AG04449 (cell line): ENCODE measurements at places on chromosomes 1 and 21.

DNA sequence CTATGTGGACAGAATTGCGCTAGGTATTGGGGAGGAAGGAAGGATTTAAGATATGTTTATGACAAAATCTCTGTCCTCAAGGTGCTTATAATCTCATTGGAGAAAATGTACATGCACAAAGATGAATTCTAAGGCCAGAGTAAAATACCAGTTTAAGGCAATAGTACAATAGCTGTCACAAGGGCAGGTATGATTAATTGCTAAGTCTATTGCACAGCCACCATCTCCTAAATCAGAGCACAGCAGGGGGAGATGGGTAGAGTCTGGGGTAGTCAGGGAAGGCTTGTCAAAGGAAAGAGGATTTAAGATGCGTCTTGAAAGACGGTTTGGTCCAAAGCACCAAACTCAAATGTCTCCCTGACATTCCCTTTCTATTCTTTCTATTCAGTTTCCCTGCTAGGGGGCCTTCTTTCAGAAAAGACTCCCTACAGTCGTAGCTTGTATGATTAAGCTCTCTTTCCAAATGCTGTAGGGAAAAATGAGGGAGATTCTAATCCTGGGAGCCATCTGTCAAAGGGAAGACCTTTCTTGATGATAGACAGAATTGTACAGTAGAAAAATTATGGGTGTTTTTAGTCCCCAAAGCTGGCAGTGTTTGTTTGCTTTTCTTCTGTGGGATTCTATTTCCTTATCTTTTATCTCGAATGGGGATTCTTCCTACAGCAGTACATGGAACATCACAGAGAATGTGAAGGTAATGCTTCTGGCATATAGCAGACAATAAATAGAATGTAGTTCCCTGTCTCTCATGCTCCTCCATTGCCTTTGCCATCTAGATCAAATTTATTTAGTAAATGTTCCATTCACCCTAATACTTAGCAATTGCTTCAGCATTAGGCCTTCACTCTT, 107.6 kb upstream of the NFIA start:
- DNase-seq, result no peak

GRCh38 chr21:32386195-32386870, 6.5 kb downstream of the URB1 start:
- DNase-seq, result no peak

DNA sequence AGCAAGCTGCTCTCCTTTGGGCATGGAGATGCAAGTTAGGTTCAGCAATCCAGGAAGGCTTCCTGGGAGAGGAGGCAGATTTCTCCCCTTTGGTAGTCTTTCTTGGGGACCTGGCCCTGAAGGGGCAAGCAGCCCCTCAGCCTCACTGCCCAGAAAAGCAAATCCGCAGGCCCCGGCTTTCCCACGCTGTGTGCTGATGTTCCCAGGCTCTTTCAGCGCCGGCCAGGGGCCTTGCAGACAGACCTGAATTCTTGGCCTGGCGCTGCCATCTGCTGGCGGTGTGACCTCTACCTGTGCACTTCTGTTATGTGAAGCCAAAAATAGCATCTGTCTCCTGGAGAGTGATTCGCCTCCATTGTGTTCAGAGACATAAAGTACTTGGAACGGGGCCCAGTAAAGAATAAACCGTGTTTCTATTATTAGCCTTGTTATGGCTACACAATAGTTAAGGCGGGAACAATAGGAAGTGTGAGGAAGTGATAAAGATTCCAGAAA, 64.8 kb downstream of the ALPL start:
- no peak for DNase-seq

GRCh38 chr1:33599516-33600115, 127.2 kb downstream of the ZSCAN20 start:
- DNase-seq, result no peak

DNA sequence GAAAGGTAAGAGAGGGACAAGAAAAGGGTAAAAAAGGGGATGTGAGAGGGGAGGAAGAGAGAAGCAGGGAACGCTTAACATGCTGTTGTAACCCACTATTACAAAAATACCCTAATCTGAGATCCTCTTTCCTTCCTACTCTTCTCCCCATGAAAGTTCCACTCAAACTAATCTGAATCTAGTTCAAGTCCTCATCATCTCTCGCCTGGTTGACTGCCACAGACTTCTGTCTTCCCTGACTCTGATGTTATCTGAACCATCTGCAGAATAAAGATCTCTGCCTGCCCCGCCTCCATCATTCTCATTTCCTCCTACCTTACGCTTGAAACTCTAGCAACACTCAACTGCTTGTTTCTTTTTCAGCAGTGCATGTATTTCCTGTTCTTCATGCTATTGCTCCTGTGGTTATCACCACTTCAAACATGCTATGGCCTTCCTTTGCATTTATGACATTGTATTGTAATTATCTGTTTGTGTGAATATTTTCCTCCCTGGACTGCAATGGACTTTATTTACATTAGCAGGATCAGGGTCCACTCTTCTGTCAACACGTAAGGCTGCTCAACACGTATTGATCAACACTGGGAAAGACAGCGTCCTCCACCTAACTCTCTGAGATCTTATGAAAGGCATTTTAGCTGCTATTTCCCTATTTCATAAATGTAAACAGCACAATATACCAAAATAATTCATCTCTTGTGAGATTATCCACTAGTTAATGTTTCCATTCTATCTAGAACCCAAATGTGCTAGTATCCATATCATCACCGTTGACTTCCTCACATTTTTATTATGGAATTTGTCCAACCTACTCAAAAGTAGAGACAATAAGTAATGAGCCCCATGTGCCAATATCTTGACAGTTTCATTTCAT, 215.5 kb upstream of the USP25 start:
- no peak for DNase-seq

DNA sequence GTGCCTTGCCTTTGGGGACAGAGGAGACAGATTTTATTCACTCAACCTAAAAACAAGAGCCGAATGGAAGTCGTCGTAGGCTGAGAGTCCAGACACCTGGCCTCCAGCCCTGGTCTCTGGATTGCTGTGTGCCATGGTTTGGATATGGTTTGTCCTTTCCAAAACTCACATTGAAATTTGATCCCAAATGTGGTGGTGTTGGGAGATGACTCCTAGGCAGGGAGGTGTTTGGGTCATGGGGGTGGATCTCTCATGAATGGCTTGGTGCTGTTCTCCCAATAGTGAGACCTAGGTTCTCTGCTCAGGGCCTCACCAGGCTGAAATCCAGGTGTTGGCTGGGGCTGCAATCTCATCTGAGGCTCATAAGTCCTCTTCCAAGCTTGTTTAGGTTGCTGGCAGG, 75.5 kb downstream of the FOXD2 start:
- DNase-seq, result no peak

DNA sequence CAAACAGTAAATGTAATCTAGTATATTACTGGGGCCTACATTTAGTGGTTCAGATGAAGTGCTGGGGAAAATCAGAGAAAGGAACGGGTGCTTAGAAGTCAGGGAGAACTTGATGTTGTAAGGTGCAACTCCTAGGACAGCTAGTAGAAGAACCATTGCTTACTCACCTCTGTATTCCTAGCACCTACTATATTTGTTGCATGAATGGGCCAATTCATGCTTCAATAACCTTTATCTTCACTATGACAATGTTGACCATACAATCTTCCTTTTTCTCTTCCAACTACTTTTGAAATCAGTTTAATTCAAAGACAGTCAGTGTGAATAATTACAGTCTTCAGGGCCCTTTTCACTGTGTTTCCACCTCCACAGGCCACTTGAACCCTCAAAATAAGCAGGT, 125.0 kb upstream of the DMRTA2 start:
- DNase-seq, result no peak

GRCh38 chr1:200448034-200448762, 38.4 kb upstream of the ZNF281 start:
- no peak for DNase-seq

- DNase-seq, result peak; percentile 59
Measured at GRCh38 chr1:223834660-223835263, 11.0 kb downstream of the TP53BP2 start.
